ENCODE measurements at places on chromosomes 3 and 15. TPM values are rescaled to one million over a fixed set of nuclear protein-coding genes. Genes with fewer than 3 reads are reported as not detected.

Gene TPRG1
- total RNA-seq: 28.6 TPM

Gene PLXNB1
- total RNA-seq: 5.5 TPM

Gene ST3GAL6
- 0.20 TPM for total RNA-seq

Gene TRH
- total RNA-seq: not detected

Gene CHDH
- total RNA-seq: 0.42 TPM

Gene LIPH
- not detected for total RNA-seq
